AG10803 (cell line): ENCODE measurements at places on chromosomes 16 and 17.

- DNase-seq: peak; percentile 55
Measured at GRCh38 chr17:31448467-31449077, 57.1 kb downstream of the RAB11FIP4 start.

GRCh38 chr17:43377056-43377810 is 21.6 kb upstream of the ARL4D start:
- no peak for DNase-seq

- DNase-seq: peak; percentile 78
Measured at GRCh38 chr17:74994440-74994839, 7.0 kb downstream of the CDR2L start.

- DNase-seq: peak; percentile 94
Measured at GRCh38 chr17:82267575-82268379, 5.7 kb downstream of the CSNK1D start.

DNA sequence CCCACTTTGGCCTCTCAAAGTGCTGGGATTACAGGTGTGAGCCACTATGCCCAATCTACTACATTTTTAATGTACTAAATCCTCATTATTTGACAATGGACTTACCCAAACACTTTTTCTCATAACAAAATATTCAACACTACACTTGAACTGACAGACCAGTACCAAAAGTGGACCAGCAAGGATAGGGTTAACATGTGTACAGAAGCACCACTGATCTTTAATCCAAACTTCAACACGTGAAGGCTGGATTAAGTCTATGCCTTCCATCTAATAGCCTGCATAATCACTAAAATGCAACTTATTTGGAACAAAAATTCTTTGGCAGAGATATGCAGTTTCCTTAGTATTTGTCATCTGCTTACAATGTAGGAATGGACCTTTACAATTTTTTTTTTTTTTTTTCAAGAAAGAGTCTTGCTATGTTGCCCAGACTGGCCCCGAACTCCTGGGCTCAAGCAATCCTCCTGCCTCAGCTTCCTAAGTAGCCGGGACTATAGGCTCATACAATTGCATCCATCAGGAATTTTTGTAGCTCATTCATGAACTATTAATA is 60.0 kb upstream of the BCAR1 start:
- peak; percentile 72 for DNase-seq

DNA sequence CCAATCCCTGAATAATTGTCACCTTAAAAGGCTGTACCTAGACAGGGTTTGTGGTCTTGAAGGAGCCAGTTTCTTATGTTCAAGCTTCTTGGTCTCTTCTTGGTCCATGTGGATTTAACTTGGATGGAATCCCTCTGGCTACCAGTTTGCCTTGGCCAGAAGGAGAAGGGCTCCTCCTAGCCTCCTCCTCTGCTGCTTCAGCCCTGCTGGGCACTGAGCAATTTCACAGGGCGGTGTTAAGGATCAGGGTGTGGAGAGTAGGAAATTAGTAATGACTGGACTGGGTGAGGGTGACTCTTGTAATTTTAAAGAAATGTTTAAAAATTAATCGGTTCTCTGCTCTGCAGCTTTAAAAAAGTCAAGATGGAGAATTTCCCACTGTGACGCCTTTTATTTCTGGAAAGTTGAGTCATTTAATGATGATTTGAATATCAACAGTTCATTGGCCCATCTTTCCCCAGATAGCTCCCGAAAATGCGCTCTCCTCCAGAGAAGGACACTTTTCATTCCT is 96.4 kb downstream of the MSI2 start:
- no peak for DNase-seq

- no peak for DNase-seq
Measured at GRCh38 chr17:43767713-43768059, 9.1 kb upstream of the SOST start.

DNA sequence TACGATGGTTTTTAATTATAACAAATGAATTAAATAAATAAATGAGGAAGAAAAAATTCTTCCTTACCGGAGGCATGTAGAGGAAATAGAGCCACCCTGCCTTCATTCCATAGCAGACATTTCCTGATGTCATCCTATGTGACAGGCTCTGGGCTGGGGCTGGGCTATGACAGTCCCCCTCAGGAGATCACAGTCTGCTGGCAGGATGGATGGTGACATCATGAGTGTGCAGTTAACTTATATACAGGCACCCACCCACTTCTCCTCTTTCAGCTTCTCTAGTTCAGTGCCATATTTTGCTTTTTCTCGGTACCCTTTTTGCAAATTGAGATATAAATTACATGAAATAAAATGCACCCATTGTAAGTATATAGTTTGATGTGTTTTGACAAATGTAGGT is 6.4 kb upstream of the CMTM3 start:
- no peak for DNase-seq

- DNase-seq: no peak
Measured at GRCh38 chr17:36650096-36650775, 48.9 kb downstream of the MRM1 start.

GRCh38 chr16:48978501-48978900 is 303.1 kb downstream of the CBLN1 start:
- DNase-seq: peak; percentile 52

DNA sequence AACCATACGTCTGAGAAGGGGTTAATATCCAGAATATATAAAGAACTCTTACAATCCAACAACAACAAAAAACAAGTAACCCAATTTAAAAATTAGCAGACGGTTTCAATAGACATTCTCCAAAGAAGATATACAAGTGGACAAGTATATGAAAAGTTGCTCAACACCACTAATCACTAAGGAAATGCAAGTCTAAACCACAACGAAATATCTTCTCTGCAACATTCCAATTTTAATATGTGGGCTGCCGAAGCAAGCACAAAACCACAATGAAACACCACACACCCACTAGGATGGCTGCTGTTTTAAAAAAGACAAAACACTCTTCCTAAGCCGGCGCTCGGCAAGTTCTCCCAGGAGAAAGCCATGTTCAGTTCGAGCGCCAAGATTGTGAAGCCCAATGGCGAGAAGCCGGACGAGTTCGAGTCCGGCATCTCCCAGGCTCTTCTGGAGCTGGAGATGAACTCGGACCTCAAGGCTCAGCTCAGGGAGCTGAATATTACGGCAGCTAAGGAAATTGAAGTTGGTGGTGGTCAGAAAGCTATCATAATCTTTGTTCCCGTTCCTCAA is 5.9 kb upstream of the SLC13A2 start:
- peak; percentile 79 for DNase-seq

- DNase-seq: no peak
Measured at GRCh38 chr17:596287-596686, 118.4 kb downstream of the VPS53 start.

DNA sequence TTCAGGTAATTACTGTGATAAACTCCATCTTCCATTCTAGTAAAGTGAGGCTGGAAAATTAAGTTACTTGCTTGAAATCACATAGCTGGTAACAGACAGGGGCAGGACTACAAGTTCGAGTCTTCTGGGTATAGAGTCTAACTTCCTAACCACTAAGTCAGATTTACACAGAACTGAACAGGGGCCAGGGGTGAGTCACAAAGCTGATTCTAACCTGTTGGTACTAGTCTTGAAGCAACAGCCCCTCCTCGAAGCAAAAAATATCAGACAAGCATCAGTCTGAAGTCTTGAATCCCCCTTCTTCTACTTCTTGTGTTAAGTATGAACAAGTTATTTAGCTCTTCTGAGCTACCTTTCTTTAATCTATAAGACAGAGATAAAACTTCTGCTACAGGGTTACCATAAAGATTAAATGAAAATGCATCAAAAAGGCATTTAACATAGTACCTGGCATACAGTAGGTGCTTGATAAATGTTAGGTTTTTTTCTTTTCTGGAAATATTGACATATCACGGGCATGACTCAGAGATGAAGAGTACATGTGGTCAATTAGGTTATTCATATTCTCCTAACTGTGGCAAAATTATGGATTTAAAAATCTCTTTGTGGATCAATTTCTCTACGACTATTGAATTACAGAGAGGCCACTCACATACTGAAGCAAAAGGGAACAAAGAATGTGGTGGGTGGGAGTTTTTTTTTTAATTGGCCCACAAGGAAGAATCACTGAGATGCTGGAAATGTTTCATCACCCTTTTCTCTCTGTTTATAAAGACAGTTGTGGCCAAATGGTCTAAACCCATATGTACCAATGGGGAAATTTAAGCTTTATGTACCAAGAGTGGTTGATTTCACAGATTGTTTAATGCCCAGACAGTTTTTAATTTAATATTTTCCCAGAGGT is 266.9 kb upstream of the DYNLRB2 start:
- DNase-seq: peak; percentile 87

DNA sequence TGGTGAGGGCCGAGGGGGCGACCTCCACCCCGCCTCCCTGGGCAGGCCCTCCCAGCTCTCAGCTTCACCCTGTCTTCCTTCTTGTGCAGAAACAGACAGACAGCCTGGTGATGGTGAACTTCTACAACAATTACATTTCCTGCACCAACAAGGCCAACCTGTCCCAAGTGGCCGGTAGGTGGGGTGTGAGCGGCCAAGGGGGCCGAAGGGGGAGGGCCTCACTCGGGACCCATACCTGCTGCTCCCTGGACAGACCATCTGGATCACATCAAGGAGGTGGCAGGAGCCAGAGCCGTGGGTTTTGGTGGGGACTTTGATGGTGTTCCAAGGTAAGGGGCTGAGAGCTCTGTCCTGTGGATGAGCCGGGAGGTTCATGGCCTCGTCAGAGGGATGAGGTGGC is 20.1 kb downstream of the CHMP1A start:
- no peak for DNase-seq

DNA sequence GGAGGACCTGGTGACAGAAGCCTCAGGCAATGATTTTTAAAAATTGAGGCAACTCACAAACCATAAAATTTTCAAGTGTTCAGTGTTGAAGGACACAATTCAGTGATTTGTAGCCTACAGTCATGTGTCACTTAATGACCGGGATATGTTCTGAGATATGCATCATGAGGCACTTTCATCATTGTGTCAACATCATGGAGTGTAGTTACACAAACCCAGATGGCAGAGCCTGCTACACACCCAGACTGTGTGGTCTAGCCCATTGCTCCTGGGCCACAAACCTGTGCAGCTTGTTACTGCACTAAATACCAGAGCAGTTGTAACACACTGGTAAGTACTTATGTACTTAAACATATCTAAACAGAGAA is 1.6 kb downstream of the PRSS41 start:
- peak; percentile 35 for DNase-seq
